HepG2 (cell line): ENCODE measurements at places on chromosomes 4 and X. TPM values are rescaled to one million over a fixed set of nuclear protein-coding genes. Genes with fewer than 3 reads are reported as not detected.
A peak's percentile ranks its signal among the peaks of the same experiment; 100 is the strongest.

DNA sequence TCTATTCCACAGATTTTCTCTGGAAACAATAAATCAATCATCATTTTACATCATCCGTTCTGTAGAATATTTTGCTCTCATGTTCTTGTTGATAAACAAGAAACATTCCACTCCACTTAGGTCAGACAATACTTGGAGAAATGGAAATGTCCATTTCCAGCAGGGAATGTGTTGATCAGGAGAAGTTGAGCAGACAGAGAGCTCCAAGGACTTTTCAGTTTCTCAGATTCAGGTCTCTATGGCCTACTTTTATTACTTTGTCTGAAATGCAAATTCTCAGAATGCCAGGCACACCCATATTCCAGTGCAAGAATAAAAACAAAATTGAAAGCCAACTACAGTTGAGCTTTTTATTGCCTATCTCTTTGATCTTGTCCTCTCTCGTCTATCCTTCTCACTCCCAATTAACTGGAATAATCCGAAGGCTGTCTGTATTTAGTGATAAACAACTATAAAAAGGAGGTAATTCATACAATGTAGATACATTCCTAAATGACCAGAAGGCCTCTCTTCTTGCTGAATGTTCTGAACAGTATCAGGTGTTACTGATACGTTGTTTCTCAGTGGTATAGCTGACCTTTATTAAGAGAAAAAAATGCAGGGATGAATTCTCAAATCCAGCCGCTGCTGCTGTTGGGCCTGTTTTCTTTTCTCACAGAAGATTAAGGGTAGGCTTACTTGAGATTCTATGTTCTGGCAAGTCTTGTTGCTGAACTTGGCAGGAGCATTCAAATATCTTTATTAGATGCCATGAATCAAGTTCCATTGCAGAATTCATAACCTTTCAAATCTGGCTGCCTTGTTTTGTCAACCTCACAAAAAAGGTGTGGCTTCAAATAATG is 72.1 kb downstream of the HPGD start:
- H3K27me3 ChIP-seq, result no peaks in the 10 kb centered on the region; the same call in 1 of the 2 replicates
- no peak overlapping the region for H3K27ac ChIP-seq
- H3K4me1 ChIP-seq, result no peaks in the 10 kb centered on the region
- DNase-seq, result no peak

The WDR19 gene
- total RNA-seq, result 20.3 and 22.9 TPM in 2 replicates

The PCDH11X gene
- not detected in 2 replicates for total RNA-seq

DNA sequence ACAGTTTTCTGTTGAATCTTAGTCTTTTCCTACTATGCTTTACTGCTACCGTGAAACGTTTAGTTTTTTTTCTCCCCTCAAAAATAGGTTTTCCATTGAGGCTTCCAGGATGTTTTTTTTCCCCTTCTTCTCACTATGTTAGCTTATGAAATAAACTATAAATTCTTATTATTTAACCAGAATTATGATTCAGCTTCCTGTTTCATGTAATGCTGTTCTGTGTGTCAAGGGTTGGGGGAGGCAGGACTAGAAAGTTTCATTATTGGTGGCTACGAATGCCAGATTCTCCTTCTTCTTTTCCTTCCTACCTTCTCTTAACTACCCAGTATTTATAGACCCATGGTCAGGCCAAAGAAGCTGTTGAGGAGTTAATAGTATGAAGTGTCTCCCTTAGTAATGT is 11.8 kb downstream of the CLCN5 start:
- no peaks in the 10 kb centered on the region for H3K27me3 ChIP-seq
- H3K4me1 ChIP-seq, result no peaks in the 10 kb centered on the region
- no peak for DNase-seq
- H3K27ac ChIP-seq, result no peak overlapping the region
- H3K4me3 ChIP-seq, result no peak overlapping the region

The TCEANC gene
- 0.97 and 1.5 TPM in 2 replicates for total RNA-seq

The DGKK gene
- total RNA-seq, result 24.0 and 43.2 TPM in 2 replicates

DNA sequence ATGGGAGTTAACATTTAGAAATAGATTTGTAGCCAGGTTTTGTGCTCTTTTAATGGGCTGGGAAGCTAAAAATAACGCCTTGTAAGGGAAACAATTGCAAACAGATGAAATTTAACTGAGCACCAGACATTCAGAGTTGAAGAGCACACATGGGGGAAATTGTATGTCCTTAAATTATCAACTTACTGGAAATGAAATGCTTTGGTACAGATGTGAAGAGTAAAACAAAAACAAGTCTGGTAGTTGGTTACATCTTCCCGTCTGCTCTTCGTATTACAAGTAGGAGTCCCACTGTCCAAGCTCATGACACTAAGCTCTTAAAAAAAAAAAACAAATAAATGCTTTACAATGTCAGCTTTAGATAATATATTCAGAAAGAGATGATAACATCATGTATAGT is 59.5 kb upstream of the RPA4 start:
- H3K36me3 ChIP-seq, result no peaks in the 10 kb centered on the region
- no peak overlapping the region for H3K27ac ChIP-seq
- H3K4me1 ChIP-seq, result peaks cover 6% of the 10 kb centered on the region; the same call in 1 of the 2 replicates
- no peaks in the 10 kb centered on the region for H3K27me3 ChIP-seq
- DNase-seq, result no peak

The SPANXB1 gene
- total RNA-seq, result not detected in 2 replicates

- H3K4me3 ChIP-seq, result no peak overlapping the region
- H3K27ac ChIP-seq, result no peak overlapping the region
- H3K4me1 ChIP-seq, result no peaks in the 10 kb centered on the region
- DNase-seq, result no peak
- no peaks in the 10 kb centered on the region for H3K36me3 ChIP-seq
Observed at GRCh38 chr4:6092131-6092530, 73.9 kb upstream of the C4orf50 start.

- H3K36me3 ChIP-seq, result no peaks in the 10 kb centered on the region
- no peak overlapping the region for H3K27ac ChIP-seq
- peaks cover 4% of the 10 kb centered on the region; the same call in 1 of the 3 replicates for H3K27me3 ChIP-seq
Observed at GRCh38 chr4:98493296-98493695, 165.1 kb downstream of the TSPAN5 start.

GRCh38 chr4:45580334-45580733 is 543.5 kb downstream of the GABRG1 start:
- H3K27me3 ChIP-seq, result no peaks in the 10 kb centered on the region
- H3K27ac ChIP-seq, result no peak overlapping the region
- DNase-seq, result no peak
- H3K4me3 ChIP-seq, result no peak overlapping the region
- H3K4me1 ChIP-seq, result no peaks in the 10 kb centered on the region

- peak overlapping the region; percentile 51 for H3K4me3 ChIP-seq
- no peaks in the 10 kb centered on the region for H3K36me3 ChIP-seq
- peaks cover 59% of the 10 kb centered on the region for H3K4me1 ChIP-seq
- H3K27ac ChIP-seq, result peak overlapping the region; percentile 72
Observed at GRCh38 chr4:169070071-169070894, 60.2 kb upstream of the CBR4 start.

- no peak for DNase-seq
- H3K27ac ChIP-seq, result no peak overlapping the region
- peak overlapping the region; percentile 63; the same call in 1 of the 2 replicates for H3K4me3 ChIP-seq
Observed at GRCh38 chrX:46572340-46572936, 1.1 kb upstream of the CHST7 start.

The GAGE12G gene
- not detected in 2 replicates for total RNA-seq

GRCh38 chrX:155048977-155049619 is 21.8 kb downstream of the CMC4 start:
- no peaks in the 10 kb centered on the region for H3K27me3 ChIP-seq
- H3K27ac ChIP-seq, result no peak overlapping the region
- peak; percentile 35 for DNase-seq

- H3K4me3 ChIP-seq, result no peak overlapping the region
- no peaks in the 10 kb centered on the region for H3K36me3 ChIP-seq
- H3K27me3 ChIP-seq, result no peaks in the 10 kb centered on the region
- H3K27ac ChIP-seq, result no peak overlapping the region
- H3K4me1 ChIP-seq, result no peaks in the 10 kb centered on the region
Observed at GRCh38 chr4:8672486-8672885, 79.9 kb downstream of the CPZ start.

GRCh38 chrX:153608806-153609205 is 9.9 kb upstream of the CCNQ start:
- H3K27me3 ChIP-seq, result no peaks in the 10 kb centered on the region
- DNase-seq, result no peak
- no peaks in the 10 kb centered on the region for H3K36me3 ChIP-seq
- H3K4me1 ChIP-seq, result peaks cover 18% of the 10 kb centered on the region
- H3K27ac ChIP-seq, result no peak overlapping the region
- no peak overlapping the region for H3K4me3 ChIP-seq

- no peaks in the 10 kb centered on the region for H3K36me3 ChIP-seq
- H3K4me3 ChIP-seq, result no peak overlapping the region
- peak; percentile 2 for DNase-seq
- H3K27me3 ChIP-seq, result no peaks in the 10 kb centered on the region
- H3K4me1 ChIP-seq, result no peaks in the 10 kb centered on the region
Observed at GRCh38 chr4:188341428-188341827, 202.2 kb downstream of the TRIML1 start.

The ZNF185 gene
- total RNA-seq, result 1.6 and 1.9 TPM in 2 replicates

- H3K36me3 ChIP-seq, result no peaks in the 10 kb centered on the region
- H3K4me1 ChIP-seq, result no peaks in the 10 kb centered on the region
- H3K27me3 ChIP-seq, result no peaks in the 10 kb centered on the region
- no peak overlapping the region for H3K4me3 ChIP-seq
Observed at GRCh38 chrX:94850811-94851210, 1176.8 kb downstream of the FAM133A start.

DNA sequence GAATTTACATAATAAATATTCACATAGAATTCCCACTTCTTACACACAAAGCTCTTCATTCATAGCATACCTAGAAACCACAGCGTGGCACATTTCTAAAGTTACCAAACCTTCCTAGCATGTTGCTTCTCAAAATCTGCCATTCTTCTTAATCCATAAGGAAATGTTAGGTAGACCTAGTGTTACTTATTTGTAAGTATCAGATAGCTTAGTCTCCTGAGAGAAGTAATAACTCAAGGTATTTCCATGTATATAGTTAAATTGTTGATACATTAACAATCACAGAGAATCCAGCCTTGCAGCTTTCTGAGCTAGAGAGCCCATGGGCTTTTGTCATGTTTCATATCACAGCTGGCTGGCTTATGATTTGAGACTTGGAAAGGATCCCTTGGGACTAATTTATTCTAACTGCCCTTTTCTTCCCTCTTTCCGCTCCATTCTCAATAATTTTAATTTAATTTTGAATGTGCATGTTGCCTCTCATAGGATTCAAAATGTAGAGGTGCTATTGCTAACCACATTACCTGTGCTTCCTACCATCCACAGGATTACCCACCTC is 17.6 kb downstream of the SH3RF1 start:
- DNase-seq, result no peak
- no peaks in the 10 kb centered on the region for H3K36me3 ChIP-seq
- H3K4me3 ChIP-seq, result no peak overlapping the region

GRCh38 chrX:72366701-72367454 is 61.2 kb upstream of the CITED1 start:
- H3K27me3 ChIP-seq, result no peaks in the 10 kb centered on the region
- H3K4me1 ChIP-seq, result no peaks in the 10 kb centered on the region
- no peak for DNase-seq
- H3K4me3 ChIP-seq, result no peak overlapping the region
- H3K36me3 ChIP-seq, result no peaks in the 10 kb centered on the region

- H3K27me3 ChIP-seq, result peaks cover 5% of the 10 kb centered on the region
- H3K4me1 ChIP-seq, result peaks cover 25% of the 10 kb centered on the region
- no peak for DNase-seq
- H3K27ac ChIP-seq, result no peak overlapping the region
- H3K4me3 ChIP-seq, result no peak overlapping the region
Observed at GRCh38 chr4:2395038-2395437, 23.4 kb downstream of the ZFYVE28 start.
